Ascending aorta (tissue), 2 donors: ENCODE measurements at places on chromosomes 5 and 9. TPM values are rescaled to one million over a fixed set of nuclear protein-coding genes. Genes with fewer than 3 reads are reported as not detected.
A peak's percentile ranks its signal among the peaks of the same experiment; 100 is the strongest.

Gene TMEM167A
- total RNA-seq: 38.3 TPM

Gene LCN2
- total RNA-seq: not detected

Gene BTNL8
- total RNA-seq: not detected

Gene PDGFRB
- 341 TPM for total RNA-seq

Gene PTGDS
- 68.3 TPM for total RNA-seq

Gene EQTN
- not detected for total RNA-seq

Gene SSNA1
- 123 TPM for total RNA-seq

Gene TAF1L
- total RNA-seq: not detected

DNA sequence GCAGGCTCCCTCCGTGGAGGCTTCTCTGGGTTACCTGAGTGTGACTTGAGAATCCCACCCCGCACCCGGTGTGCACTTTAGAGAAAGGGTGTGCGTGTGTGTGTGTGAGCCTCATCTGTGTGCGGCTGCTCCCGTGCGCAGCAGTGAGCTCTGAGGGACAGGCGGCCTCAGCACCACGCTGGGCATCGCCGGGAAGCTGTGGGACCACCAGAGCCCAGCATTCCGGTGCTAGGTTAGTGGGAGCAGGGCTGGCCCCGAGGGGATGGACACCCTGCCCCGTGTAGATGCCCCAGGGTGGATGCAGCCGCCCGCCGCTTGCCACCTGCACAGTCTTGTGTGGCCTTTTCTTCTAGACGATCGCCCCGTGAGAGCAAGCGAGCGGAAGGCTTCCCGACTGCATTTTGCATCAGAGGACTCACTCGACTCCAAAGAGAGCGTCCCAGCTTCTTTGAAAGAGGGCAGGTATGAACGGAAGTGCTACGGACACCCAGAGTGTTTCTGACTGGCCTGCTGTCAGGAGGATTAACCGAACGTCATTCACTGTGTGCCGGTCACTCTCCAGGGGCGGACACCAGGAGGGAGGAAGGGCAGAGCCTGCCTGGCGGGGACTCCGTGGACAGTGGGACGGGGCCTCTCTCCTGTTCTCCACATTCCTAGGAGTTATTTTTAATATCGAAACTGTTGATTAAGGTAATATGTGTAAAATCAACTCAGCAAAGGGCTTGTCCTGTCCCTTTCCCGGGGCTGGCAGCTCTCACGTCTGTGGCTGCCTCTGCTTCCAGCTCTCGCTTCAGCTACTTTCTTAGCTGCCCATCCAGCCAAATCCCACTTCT, 12.2 kb downstream of the CEP72 start:
- H3K4me1 ChIP-seq: no peaks in the 10 kb centered on the region
- no peak overlapping the region for H3K27ac ChIP-seq
- DNase-seq: no peak
- no peaks in the 10 kb centered on the region for H3K27me3 ChIP-seq
- H3K36me3 ChIP-seq: peaks cover 21% of the 10 kb centered on the region

GRCh38 chr9:115883467-115884329, 269.9 kb upstream of the PAPPA start:
- H3K4me3 ChIP-seq: no peak overlapping the region
- H3K4me1 ChIP-seq: peaks cover 3% of the 10 kb centered on the region
- no peak for DNase-seq
- no peaks in the 10 kb centered on the region for H3K27me3 ChIP-seq

- H3K27ac ChIP-seq: no peak overlapping the region
- H3K27me3 ChIP-seq: no peaks in the 10 kb centered on the region
- no peaks in the 10 kb centered on the region for H3K36me3 ChIP-seq
- no peak for DNase-seq
- H3K4me3 ChIP-seq: no peak overlapping the region
These were observed 95.9 kb upstream of the MVB12B start for GRCh38 chr9:126230692-126231091.

DNA sequence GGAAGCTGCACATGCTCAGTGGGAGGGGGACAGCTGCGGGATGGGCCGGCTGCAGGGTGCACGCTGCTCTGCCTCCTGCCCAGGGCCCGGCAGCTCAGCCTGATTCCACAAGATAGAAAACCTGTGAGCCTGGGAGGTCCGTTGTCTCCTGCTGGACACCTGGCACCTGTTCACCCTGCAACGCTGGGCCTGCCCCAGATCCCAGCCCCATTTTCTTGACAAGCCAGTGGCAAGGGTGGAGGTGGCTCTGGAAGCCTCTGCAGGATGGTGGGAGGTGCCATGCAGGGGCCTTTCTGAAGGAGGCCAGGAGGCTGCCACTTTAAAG, 68.1 kb upstream of the RNF130 start:
- H3K4me3 ChIP-seq: no peak overlapping the region
- no peaks in the 10 kb centered on the region for H3K36me3 ChIP-seq
- no peak for DNase-seq
- no peaks in the 10 kb centered on the region for H3K27me3 ChIP-seq
- no peak overlapping the region for H3K27ac ChIP-seq

DNA sequence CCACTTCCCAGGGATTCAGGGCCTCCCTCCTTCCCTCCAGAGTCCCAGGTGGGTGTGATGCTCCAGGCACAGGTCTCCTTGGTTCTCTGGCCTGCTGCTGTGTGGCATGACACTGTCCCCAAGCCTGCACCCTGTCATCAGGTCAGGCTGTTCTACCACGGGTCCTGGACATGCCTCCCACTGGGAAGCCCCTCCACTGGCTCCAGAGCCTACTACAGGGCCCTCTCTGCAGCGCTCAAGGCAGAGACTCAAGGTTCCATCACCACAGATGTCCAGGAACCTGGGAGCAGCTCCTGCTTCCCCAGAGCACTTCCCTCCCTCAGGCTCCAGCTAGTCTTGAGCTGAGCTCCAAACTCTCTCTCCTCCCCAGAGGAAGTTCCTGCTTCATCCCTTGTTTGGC, 237.3 kb downstream of the PBX3 start:
- no peaks in the 10 kb centered on the region for H3K4me1 ChIP-seq
- no peak overlapping the region for H3K4me3 ChIP-seq
- no peaks in the 10 kb centered on the region for H3K27me3 ChIP-seq
- DNase-seq: peak; percentile 49
- H3K27ac ChIP-seq: no peak overlapping the region

DNA sequence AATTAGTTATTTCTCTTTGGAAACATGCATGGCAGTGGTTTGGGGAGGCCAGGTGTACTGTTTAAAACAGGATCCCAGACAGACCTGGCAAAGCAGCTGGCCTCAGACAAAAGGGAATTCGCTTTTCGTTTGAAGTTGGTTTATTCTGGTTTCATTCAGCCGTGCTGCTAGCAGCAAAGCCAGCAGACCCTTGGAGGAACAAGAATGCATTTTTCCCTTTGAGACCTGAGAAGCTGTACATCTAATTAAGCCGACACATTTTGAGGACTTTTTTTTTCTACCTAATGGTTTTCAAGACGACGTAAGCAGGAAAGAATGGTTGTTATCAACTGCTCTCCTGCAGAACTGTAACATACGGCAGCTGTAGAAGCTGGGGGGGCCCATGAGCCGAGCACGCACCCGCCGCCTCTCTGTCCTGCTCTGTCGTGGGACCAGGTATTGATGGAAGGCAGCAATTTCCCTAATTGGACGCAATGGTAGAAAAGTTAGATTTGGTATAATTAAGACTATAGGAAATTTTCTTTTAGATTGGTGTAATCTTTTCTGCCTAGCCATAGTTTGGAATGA, 13.6 kb downstream of the PLEKHG4B start:
- no peak for DNase-seq
- no peaks in the 10 kb centered on the region for H3K36me3 ChIP-seq
- H3K27me3 ChIP-seq: no peaks in the 10 kb centered on the region
- H3K4me1 ChIP-seq: no peaks in the 10 kb centered on the region
- H3K27ac ChIP-seq: no peak overlapping the region

DNA sequence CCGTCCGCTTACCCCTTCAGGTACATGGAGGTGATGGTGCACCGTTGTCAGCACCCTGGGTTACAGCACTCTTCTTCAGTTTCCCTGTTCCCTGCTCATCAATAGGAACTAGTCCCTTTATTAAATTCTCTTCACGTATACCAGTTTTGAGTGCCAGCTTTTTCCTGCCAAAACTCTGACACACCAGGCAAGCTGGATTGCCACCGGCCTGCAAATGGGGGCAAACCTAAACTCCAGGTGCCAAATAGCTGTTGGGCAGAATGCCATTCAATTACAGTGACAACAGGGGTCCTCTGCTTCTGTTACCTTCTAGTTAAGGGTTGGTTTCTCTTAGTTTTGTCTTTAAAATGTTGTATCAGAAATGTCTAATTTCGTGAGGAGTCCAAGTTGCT, 400.4 kb downstream of the OSTF1 start:
- DNase-seq: no peak
- no peaks in the 10 kb centered on the region for H3K27me3 ChIP-seq
- H3K27ac ChIP-seq: no peak overlapping the region
- no peak overlapping the region for H3K4me3 ChIP-seq
- no peaks in the 10 kb centered on the region for H3K4me1 ChIP-seq

- H3K36me3 ChIP-seq: no peaks in the 10 kb centered on the region
- no peaks in the 10 kb centered on the region for H3K27me3 ChIP-seq
- DNase-seq: no peak
- H3K4me1 ChIP-seq: no peaks in the 10 kb centered on the region
These were observed 163.6 kb downstream of the SREK1 start for GRCh38 chr5:66307647-66308241.

DNA sequence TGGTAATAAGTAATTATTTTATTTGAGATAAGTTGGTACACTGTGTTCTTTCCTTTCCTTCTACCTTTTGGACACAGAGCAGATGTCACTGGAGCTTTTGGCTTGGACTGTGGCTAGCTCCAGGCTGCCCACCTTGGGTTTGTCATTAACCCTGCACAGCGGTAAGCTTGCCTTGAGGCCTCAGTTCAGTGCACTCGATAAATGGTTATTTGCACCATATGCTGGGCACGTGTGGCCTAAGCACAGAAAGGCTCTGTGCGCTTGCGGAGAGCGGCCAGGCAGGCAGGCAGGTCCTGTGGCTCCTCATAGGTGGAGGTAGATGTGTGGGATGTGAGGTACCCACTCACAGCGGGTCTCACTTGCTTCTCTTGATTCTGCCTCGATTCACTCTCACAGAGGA, 30.0 kb upstream of the TENT4A start:
- H3K27ac ChIP-seq: no peak overlapping the region
- no peak overlapping the region for H3K4me3 ChIP-seq
- H3K36me3 ChIP-seq: no peaks in the 10 kb centered on the region
- no peaks in the 10 kb centered on the region for H3K27me3 ChIP-seq

DNA sequence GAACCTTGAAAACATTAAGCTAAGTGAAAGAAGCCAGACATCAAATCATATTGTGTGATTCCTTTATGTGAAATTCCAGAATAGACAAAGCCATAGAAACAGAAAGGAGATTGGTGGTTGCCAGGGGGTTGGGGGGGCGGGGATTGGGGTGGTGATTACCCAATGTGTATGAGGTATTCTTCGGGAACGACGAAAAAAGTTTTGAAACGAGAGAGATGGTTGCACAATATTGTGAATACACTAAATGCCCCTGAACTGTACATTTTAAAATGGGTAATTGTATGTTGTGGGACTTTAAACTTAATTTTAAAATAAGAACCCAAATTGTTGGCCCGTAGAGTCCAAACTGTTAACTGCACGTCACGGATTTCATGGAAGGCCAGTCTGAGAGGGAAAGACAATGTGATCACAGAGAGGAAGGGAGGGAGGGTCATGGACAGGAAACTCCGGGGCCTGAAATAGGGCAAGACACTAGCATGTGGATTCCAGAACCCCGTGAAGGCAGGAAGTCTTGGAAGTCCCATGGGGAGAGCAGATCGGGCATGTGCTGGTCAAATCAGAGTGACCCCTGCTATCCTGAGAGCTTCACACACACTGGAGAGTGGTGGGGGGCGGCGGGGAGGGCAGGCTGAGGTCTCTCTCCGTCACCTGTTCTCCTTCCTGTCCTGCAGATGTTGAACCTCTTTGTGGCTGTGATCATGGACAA, 218.4 kb downstream of the CACNA1B start:
- no peaks in the 10 kb centered on the region for H3K27me3 ChIP-seq
- no peaks in the 10 kb centered on the region for H3K4me1 ChIP-seq
- DNase-seq: no peak
- no peak overlapping the region for H3K27ac ChIP-seq

DNA sequence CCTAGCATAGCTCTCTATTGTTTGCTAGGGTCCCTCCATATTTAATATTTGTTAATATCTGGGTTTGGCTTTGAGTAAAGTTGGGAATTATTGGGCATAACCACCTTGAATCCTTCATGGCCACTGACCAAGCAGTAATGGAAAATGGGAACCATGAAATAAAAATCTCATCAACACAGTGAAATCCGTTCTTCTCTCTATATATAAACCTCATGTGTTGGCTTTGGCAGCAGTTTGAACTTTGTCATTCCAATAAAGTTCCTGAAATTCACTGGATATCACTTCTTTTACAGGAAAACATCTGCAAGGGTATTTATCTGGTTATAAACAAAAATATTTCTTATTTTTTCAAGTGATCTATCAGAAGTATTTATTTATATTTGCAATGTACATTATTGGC, 93.0 kb upstream of the MPDZ start:
- no peaks in the 10 kb centered on the region for H3K36me3 ChIP-seq
- no peaks in the 10 kb centered on the region for H3K27me3 ChIP-seq
- DNase-seq: no peak
- no peaks in the 10 kb centered on the region for H3K4me1 ChIP-seq
